NCI-H2227 treated with DMSO at 0.1 percent for 48 hours (cell line): ENCODE measurements at places on chromosomes 7 and 10.

DNA sequence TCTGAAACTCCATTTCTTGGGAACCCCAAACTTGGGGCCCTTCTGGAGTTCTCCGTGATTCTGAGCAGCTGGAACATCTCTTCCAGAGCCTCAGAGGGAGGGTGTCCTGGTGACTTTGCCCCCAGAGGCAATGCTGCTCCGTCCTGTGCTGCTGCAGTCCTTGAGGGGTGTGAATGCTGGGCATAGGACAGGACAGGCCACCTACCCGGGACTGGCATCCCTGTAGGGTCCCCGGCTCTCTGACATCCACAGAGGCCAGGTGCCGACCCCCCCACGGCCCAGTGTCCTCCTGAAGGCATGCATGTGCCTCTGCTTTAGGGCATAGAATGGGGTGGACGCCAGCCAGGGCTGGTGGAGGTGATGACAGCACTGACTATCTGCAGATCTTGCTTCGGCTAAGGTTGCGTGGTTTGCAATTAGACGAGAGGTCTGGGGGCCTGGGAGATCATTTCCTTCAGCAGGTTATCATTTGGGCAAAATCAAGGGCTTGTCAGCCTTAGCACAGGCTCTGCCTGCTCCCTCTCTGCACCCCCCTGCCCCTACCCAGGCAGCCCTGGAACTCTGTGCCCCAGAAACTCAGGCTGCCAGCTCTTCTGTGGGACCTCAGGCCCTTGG lies 136.9 kb upstream of the GPR26 start:
- no peak for DNase-seq

- DNase-seq = no peak
Observed at GRCh38 chr7:138890499-138891445, 90.4 kb downstream of the KIAA1549 start.

DNA sequence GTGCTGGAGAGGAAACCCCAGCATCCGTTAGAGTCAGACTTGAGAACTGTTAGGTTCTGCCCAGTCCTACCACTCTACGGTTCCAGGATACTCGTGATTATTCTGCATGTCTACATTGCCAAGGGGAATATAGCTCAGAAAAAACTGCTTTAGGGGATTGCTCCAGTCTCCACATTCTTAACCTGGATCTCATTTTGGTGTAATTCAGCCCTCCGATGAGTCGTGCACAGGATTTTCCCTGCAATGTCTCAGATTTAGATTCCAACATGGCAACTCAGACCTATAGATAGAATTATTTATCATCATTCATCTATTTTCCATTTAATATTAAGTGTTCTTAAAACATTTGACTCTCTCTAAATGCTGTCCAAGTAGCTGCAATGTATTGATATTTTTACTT lies 121.1 kb upstream of the ZEB1 start:
- no peak for DNase-seq

DNA sequence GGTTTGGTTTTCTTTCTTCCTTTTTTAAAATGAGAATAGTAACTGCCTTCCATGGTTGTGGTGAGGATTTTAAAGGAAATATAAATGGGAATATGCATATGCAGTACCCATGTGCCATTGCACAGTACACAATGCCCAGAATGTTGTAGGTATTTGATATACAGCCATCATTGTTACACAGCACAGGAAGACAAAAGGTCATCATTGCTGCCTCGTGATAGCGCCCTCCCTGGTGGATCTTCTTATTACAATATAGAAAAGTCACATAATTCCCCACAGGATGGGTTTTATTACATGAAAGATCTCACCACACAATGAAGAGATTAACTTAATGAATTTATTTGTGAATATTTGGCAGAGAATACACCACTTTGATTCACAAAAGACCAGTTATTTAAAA lies 76.5 kb downstream of the PPP1R17 start:
- DNase-seq = no peak

DNA sequence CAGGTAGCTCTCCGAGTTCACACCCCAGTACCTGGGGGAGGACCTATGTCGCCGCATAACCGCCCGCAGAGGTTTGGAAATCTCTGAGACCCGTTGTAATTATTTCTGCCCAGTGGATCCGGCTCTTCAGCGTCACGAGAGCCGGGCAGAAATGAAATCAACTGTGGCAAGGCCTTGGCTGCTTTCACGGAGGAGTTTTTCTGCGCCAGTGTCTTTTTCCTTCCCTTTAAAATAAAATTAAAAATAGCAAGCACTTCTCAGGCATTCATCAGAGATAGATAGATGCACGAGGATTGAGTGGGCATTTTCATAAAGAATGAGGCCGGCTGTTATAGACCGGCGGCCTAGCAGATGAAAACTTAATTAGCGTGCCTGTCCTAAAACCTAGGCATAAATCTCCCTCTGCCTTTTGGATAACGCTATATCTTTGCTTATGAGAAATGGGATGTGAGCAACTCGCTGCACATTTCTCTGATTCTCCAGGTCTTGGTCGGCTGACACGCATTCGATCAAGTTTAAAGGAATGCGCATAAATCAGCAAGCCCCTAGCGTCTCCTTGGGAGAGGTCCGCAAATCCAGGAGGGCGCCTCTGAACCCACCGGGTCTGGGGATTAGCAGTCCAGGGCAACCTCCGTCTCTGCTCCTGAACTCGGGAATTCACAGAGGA lies 6.4 kb downstream of the HOXA13 start:
- DNase-seq = no peak

- DNase-seq = no peak
Observed at GRCh38 chr7:98241674-98242241, 10.3 kb downstream of the TECPR1 start.
